Iris pigment epithelial cell (primary cell): ENCODE measurements at places on chromosomes 5 and 9.

DNA sequence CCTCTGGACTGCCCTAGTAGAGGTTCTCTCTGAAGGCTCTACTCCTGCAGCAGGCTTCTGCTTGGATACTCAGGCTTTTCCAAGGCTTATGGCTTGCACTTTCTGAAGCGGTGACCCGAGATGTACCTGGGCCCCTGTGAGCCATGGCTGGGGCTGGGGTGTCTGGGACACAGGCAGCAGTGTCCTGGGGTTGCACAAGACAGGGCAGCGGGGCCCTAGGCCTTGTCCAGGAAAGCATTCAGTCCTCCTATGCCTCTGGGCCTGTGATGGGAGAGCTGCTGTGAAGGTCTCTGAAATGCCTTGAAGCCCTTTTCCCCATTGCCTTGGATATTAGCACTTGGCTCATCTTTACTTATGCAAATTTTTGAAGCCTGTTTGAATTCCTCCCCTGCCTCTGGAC lies 192.2 kb downstream of the YTHDC2 start:
- no peak for DNase-seq

- DNase-seq = no peak
Observed at GRCh38 chr5:39192450-39193160, 26.8 kb downstream of the FYB1 start.

DNA sequence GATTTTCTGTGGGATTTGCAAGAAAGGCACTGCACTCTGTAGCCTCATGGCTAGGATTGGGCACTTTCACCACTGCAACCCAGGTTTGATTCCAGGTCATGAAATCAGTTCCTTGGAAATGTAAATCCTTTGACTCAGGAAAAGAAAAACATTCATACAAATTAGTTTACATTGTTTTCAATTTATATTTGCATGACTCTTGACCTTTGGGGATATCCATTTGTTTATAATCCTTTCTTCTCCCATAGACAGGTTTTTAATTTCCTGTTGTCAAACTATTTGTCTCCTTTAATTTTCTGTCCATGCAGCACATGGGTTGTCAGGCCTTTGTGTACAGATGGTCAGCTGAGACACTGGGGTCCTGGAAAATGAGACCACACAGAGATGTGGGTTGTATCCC lies 801.5 kb downstream of the NR2F1-AS1 start:
- DNase-seq = no peak

DNA sequence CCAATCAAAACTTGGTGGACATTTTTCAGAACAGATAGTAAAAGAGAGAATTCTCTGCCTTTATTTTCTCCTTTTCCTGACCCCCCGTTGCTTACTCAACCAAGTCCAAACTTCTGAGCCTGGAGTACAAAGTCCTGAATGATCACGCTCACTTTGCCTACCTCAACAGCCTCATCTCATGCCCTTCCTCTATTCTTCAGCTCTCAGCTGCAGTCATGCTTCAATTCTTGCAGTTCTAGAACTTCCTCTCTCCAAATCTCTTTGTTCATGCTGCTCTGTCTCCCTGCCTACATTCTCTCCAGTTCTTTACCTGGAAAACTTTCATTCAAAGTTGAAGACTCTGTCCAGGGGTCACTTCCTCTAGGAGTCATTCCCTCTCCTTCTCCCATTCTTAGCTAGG lies 398.5 kb upstream of the SLC24A2 start:
- DNase-seq = no peak
